ENCODE measurements at places on chromosomes 13 and 19. TPM values are rescaled to one million over a fixed set of nuclear protein-coding genes. Genes with fewer than 3 reads are reported as not detected.

Gene SIGLEC5
- not detected for polyA plus RNA-seq

Gene ZNF433
- 1.4 TPM for polyA plus RNA-seq

Gene UBE2L5
- not detected for polyA plus RNA-seq

Gene CRX
- polyA plus RNA-seq = not detected

Gene LRG1
- 0.50 TPM for polyA plus RNA-seq

Gene ZNF415
- polyA plus RNA-seq = 2.2 TPM

DNA sequence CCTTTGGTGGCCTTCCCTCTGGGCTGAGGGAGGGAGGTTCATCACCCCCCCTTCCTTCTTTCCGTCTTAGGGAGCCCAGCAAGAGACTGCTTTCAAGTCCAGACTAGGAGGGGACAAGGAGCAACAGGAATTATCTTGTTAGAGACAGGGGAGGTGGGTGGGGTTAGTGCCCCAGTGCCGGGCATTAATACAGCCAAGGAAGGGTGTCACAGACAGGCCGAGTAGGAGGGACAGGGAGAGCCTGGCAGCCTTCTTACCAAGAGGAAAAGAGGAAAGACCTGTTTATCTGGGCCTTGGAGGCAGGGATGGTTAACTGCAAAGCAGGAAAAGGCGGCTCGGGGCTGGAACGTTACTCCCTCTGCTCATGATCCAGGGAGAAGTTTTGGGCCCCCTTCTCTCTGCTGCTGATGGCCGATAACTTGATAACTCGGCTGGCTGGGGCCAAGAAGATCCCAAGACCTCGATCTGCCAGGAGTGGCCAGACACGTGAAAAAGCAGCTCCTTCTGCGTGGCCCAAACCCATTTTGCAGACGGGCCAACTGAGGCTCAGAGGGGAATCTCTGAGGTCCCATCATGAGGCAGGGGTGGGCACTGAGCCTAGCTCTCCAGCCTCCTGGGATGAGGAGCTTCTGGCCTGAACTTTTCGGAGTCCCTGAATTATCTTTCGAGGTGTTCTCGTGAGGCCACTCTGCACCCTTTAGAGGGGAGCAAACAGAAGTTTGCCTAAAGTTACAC lies 79.3 kb downstream of the PTPRS start:
- DNase-seq = peak; percentile 31

DNA sequence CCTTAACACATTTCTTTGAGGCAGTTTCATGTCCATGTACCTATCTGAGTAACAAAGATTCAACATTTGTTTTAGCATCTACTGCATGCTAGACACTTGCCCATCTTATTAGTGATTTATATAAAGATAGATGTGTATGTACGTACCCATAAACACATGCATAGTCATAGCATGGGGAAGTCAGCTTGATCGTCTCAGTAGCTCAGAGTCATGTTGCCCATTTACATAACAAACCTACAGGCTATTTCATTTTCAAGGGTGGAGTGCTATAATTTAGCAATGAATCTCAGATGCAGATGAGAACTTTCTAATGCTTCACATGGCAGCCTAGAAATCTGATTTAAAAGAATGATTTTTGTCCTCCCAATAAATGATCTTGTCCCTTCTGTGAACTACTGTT lies 23.5 kb downstream of the FLT1 start:
- no peak for DNase-seq

DNA sequence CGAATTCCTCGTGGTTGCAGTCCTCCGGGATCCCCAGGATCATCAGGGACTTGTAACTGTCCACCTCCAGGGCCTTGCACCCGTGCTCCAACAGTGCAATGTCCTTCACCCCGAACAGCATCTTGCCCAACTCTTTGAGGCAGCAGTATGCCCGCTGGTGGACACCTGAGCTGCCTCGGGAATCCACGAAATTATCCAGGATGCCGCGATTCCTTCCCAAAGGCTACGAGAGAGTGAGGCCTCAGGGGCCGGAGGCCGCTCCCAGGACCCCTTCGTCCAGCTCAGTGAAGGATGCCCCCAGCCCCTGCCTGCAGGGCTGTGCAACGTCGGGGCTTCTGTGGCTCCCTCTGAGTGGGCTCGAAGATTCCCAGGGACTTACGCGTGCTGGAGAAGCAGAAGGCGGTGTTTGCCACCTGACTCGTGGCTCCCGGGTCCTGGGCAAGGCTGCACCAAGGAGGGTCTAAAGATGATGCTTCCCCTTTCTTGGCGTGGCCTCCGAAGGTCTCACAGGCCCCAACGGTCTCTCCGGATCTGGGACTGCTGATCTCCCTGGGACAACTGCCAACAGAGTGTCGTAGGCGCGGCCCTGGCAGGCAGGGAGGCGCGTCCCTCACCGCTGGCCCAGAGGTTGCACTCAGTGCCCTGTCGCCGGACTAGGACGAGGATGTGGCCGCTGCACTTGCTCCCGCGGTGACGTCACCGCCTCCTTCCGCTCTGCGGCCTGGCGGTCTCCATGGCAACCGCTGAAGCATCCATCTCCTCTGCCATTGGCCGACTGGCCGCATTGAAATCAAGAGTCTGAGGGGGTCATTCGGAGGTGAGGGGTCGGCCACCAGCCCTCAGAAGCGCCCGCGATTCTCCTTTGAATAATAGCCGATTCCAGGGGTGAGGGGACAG lies at the start of gene PNMA8C:
Gene PNMA8C, minus strand, starts transcription at position 698 of the 897 bp plus-strand sequence. Its CDS starts 577 bp downstream, at position 121.
- no peak for DNase-seq

DNA sequence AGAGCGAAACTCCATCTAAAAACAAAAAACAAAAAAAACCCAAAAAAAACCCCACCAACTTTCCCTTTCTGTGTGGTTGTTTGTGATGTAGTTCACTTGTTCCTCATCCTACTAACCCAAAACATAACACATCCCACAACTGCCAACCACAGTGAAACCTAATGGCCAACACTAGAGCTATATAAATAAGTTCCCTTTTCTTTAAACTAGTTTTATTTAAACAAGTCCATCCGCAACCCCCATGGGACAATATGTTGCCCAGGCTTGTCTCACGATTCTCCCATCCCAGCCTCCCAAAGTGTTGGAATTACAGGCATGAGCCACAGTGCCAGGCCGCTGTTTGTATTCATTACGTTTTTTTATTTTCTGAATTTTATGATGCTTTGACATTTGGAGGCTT lies 71.2 kb upstream of the ADGRE5 start:
- no peak for DNase-seq

GRCh38 chr13:92967923-92968322 lies 258.7 kb upstream of the GPC6 start:
- no peak for DNase-seq

DNA sequence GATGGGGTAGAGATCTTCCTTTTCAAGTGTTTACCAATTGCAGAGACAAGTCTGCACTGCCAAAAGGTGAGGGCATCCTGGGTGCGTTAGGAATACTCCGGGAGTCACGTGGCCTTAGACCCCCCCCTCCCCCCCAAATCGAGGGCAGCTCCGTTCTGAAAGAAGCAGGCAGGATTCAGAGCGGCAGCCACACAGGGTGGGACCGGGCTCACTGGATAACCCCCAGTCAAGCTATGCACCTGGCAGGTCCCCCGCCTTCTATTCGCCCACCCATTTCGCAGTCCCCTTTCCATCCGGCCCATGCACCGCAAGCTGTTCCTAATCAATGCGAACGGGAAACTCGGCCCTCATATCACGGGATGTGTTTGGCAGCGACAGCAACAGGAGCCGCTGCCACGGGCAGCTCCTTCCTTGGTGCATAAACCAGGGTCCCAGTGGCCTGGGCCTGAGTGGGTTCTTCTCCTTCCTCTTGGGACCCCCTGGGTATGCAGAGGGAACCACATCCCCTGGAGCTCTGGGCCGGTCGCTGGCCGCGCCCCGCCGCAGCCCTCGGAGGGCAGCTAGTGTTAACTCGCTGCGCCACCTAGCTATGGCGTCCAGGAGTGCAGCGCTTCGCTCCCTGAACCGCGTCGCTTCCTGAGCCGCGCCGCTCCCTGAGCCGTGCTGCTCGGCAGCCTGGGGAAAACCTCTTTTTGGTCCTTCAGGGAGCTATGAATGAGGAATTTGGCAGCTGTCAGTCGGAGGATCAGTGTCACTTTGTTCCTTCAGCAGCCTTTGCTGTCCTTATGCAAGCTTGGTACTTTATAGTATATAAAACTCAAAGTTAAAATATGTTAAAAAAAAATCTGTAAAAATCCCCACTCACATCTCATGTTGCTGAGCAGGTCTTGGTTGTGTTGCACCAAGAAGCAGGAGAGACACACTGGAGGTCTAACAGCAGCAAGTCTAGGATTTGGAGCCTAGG lies 41.4 kb downstream of the LYL1 start:
- DNase-seq = peak; percentile 45

DNA sequence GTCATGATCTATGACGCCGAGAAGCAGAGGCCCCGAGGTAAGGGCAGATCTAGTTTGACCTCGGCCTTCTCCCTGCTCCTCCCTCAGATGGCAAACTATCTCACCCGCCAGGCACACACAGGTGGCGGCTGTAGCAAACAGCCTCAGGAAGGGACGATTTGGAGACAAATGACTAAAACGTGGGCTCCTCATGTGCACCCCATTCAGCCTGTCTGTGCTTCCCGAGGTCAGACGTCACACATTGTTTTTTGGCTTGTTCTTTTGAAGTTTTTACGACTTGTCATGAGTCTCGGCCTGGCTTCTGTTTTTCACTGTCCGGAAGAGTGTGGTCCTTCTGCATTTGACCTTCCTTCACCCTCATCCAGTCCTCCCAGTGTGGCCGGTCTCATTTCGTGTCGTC lies 15.0 kb downstream of the DAZAP1 start:
- no peak for DNase-seq

GRCh38 chr19:58345558-58345957 lies 7.7 kb downstream of the A1BG start:
- DNase-seq = no peak

GRCh38 chr13:27274631-27275030 lies 4.0 kb downstream of the RASL11A start:
- no peak for DNase-seq

DNA sequence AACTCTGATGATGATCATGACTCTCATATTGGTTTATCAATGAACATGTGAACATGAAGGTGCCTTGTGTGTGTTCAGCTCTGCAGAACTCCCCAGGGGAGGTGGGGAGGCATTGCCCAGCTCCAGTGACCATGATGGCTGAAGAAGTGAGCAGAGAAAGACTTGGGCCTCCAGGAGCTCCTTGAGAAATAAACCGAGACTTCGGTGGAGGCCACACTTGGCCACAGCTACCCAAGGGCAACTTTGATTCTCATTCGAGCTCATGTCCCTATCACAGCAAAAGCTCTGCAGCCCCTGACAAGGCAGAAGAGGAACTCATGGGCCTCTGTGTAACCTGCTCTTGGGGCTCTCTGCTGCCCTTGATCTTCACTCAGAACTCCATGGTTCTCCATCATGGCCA lies 44.1 kb upstream of the ZNF536 start:
- no peak for DNase-seq

DNA sequence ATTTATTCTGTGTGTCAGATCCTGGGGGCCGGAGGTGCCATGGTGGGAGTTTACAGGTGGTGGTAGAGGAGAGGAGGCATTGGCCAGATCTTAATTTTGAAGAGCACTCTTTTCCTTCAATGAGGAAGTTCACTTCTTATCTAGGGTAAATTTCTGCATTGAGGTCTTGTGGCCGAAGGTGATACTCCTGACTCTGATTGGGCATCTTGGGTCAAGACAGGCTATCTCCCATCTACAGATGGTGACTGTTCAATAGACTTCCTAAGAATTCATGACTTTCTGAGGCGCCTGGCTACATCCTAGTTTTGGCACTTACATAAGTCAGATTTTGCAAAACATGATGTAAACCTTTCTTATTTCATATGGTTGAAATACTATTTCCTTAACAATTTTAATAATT lies 135.2 kb downstream of the SUCLA2 start:
- no peak for DNase-seq

- DNase-seq = peak; percentile 84
Observed at GRCh38 chr19:49553451-49554271, 25.9 kb downstream of the RCN3 start.

GRCh38 chr13:67023130-67023876 lies 206.8 kb downstream of the PCDH9 start:
- peak; percentile 47 for DNase-seq

DNA sequence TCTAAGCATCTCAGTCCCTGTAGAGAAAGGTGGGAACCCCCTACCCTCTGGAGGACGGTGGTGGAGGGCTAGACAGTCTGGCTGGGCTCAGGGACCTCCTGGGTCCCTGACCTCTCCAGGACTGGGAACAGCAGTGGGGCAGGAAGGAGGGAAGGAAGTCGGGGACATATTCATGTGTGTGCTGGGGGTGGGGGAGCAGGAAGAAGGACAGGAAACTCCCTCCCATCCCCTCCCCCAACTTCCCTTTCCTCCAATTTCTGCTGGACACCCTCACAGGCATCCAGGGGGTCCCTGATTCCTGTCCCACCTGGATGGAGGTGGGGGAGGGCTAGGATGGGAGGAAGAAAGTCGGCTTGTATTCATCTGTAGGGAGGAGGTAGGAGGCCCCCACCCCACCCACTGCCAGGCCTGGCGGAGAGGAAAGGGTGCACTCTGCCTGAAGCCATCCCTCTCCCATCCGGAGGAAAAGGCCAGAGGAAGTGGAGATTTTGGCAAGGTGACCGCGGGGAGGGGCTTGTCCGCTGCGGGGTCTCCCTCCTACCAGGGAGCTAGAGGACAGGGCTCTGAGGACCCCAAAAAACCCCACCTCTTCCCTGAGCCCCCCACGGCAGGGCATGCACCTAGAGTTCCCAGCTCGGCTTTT lies 2.3 kb downstream of the NOVA2 start:
- no peak for DNase-seq

DNA sequence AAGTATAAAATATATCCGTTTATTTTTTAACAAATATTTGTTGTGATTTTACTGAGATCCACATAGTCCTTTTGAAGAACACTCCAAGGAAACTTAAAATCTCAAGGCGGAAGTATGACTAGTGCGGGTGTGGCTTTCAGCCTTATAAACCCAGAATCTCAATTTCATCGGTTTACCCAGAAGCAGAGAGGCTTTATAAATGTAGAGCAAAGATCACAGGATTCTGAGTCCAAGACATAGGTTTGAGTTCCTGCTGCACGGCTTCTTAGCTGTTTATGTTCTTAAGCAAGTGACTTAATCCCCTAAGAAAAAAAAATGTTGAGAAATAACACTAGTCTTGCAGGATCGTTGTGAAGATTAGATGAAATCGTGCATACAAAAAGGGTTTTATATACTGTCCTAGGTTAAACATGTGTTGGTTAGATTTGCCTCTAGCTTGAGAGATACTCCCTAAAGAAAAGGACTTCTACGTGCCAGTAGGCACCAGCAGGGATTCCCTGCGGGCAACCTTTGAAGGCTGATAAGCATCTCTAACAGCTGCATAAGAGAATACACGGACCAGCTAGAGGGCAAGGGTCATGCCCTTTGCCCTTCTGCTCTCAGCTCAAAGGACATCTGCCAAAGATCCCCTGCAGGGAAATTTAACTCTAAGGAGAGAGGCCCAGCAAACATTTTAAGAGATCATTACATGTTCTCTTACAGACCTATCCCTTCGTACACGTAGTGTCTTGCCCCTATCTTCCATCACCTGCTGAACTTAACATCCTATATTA lies 130.4 kb upstream of the MIR17HG start:
- DNase-seq = no peak

GRCh38 chr19:19446655-19447437 lies 41.4 kb downstream of the GATAD2A start:
- no peak for DNase-seq

DNA sequence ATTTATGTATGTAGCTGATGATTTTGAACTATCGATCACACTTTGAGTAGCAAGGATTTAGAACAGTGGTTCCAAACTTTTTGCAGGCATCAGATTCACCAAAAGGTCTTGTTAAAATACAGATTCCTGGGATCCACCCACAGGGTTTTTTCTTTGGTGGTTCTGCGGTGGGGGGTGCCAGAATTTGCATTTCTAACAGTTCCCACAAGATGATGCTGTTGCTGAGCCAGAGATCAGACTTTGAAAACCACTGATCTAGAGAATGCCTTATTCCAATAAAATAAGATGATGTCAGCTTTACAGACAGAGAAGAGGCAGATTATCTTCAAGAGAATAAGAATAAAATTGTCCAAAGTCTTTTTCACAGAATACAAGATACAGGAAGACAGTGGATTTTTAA lies 80.9 kb upstream of the SHISA2 start:
- no peak for DNase-seq
